NCI-H460 (cell line): ENCODE measurements at places on chromosomes 5 and 9. TPM values are rescaled to one million over a fixed set of nuclear protein-coding genes. Genes with fewer than 3 reads are reported as not detected.

GRCh38 chr9:396396-396795, 181.7 kb downstream of the DOCK8 start:
- no peak for DNase-seq

DNA sequence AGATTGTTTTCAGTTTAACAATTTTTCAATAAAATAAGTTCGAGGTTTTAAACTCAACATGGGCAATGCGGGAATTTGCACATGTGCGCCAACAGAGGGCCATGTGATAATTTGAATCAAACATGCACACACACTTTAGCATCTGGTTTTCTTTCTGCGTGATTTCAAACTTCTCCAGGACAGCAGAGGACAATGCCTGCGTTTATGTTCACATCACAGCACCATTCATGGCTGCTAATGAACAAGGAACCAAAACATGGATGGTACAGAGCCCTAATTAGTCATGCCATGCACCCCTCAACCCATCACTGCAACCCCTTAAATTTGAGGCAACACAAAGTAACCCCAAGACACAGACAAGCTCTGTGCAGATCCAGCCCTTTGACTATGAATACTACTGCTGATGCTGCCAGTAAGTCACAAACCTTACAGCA, 2.8 kb downstream of the SHC3 start:
- no peak for DNase-seq

GRCh38 chr5:7066471-7067235, 329.3 kb upstream of the ADCY2 start:
- no peak for DNase-seq

DNA sequence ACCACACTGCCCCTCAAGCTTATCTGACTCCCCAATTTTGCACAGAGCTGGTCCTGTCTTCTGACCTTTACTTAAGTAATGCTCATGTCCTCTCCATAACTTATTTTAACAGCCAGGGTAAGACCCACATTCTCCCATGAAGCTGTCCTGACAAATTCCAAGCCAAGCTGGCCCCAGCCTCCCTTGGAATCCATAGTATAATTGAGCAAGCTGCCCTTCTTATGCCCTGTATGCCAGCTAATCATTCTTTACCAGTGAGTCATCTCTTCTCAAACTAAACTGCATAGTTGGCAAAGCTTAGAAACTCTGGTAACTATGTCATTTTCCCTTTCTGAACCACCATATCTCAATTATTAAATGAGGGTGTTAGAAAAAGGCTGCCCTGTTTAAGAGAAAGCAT, 92.4 kb downstream of the NFIB start:
- peak; percentile 65 for DNase-seq

- no peak for DNase-seq
Measured at GRCh38 chr9:131715906-131716305, 24.0 kb downstream of the RAPGEF1 start.

GRCh38 chr9:136665704-136666371, 3.1 kb downstream of the EGFL7 start:
- peak; percentile 22 for DNase-seq

DNA sequence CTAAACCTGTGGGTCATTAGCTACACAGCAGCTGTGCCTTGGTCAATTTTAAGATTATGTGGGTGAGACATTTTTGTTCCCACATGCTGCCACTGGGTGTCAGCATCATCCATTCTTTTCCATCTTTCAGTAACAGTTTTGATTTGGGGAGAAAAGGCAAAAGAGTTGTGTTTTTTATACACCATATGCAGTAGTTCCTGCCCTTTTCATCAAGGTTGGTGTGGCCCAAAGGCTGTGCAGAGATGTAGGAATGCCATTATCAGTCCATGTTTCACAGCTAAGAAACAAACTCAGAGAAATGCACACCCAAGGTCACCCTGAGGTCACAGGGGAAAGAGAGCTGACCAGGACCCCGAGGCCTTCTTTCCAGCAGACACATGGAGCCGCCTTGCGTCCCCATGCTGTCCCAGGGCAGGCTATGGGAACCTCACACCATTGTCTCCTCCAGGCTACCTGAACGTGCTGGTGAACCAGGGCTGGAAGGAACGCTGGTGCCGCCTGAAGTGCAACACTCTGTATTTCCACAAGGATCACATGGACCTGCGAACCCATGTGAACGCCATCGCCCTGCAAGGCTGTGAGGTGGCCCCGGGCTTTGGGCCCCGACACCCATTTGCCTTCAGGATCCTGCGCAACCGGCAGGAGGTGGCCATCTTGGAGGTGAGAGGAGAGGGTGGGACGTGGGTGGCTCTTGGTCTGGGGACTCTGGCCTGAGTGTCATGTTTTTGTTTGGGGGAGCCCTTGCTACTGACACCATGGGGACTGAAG, 27.8 kb upstream of the GRPEL2 start:
- DNase-seq = peak; percentile 48

- no peak for DNase-seq
Measured at GRCh38 chr9:22097707-22098106, 88.6 kb upstream of the CDKN2B start.

GRCh38 chr5:8829323-8830029, 716.4 kb downstream of the SEMA5A start:
- peak; percentile 89 for DNase-seq

DNA sequence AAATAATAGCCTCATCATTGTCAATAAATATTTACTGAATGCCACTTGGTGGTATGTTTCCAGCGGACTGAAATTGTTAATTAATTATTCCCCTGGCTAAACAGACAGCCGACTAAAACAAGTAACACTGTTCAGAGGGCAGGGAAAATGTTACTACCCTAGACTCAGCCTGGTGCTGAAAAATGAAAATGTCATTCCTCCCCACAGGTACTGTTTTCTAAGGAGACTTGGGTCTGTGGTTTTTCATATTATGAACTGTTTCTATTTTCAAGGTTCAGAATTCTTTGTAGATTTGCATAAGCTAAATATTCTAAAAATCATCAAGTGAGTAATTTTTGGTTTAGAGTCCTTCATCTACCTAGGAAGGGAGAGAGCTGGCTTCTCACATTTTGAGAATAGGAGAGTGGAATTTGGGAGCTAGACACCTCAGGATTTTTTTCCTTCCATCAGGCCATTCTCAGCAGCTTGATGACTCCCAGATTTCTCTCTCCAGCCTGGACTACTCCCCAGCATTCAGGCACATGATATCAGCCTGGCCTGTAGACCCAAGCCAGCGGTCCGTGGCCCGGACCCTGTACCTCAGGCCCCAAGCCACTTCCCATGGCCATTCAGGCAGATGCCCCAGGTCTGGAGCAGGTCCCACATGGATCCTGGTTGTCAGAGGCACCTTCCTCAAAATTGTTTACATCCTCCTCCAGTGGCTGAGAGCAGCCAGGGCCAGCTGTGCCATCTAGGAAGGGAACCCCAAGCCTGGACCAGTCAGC, 24.4 kb downstream of the BHMT start:
- no peak for DNase-seq

- no peak for DNase-seq
Measured at GRCh38 chr5:133426264-133426663, 186.1 kb downstream of the FSTL4 start.

DNA sequence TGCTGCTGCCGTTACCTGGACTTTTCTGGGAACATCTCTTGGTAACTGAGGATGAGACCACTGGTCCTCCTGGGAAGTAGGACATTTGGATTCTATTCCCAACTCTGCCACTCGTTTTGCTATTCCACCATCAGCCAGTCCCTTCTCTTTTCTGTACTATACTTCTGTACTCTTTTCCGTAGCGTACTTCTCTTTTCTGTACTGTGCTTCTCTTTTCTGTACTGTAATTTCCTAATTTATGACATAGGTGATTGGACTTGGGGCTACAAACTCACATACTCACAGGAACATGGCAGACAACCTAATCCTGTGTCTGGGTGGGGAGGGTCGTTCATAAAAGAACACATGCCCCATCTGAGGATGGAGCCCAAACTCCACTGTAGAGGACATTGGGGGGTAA, 335.3 kb upstream of the PANK3 start:
- DNase-seq = no peak

- no peak for DNase-seq
Measured at GRCh38 chr5:66697796-66698564, 101.8 kb downstream of the MAST4 start.

GRCh38 chr9:26170190-26170589, 491.9 kb upstream of the TUSC1 start:
- no peak for DNase-seq

DNA sequence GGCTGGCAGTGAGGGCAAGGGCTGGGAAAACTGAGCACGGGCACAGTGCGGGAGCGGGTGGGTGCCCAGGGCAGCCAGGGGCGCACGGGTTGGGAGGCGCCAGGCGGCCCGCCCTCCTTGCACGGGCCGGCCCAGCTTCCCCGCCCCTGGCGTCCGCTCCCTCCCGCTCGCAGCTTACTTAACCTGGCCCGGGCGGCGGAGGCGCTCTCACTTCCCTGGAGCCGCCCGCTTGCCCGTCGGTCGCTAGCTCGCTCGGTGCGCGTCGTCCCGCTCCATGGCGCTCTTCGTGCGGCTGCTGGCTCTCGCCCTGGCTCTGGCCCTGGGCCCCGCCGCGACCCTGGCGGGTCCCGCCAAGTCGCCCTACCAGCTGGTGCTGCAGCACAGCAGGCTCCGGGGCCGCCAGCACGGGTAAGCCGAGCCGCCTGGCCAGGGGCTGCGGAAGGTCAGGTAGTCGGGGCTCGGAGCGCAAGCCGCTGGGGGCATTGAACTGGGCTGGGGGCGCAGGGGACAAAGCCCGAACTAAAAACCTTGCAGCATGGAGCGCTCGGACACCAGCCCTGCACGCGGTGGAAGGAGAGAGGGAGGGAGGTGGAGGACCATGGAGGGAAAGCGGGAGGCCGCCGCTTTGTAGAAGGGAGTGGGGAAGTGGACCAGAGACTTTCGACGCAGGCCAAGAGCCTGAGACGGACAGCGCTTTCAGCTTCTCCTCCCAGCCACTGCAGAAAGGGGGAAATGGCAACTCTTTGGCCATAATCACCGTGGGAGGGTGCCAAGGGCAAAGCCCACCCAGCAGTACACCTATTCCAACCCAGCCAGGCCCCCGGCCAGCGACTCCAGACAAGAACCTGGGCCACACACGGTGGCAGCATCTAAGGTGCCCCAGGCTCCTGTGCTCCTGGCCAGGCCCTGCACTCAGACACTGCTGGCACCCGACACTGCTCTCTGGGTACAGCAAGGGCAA, at the start of gene TGFBI:
TGFBI (plus strand) TSS at position 207 of the 961 bp plus-strand sequence; CDS start at position 275, 68 bp downstream.
- peak; percentile 73 for DNase-seq

DNA sequence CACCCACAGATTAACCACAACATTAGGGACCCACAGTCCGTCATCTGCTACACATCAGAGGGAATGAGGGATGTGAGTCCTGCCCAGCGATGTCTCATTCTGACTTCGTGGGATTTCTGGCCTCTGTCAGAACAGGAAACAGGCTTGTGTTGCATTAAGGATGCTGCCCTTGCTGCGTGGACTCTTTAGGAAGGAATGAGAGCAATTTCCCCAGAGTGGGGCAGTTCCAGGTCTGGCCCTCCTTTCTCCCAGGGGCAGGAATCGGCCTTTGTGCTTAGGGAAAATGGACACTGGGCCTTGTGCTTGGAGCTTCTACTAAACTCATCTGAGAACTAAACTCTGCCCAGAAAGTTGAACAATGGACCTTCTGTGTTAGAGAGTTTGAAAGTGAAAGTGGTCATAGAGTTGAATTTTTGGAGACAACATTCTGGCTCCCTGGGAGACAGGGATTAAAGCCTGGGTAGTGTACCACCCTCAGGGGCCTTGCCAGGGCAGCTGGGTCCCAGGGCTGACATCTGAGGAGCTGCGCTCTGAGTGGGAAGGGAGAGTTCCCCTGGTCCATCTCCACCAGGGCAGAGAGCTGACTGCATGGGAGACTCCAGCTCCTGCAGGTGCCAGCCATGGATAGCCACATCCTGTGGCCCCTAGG, 37.8 kb upstream of the S1PR3 start:
- no peak for DNase-seq

GRCh38 chr9:114487607-114488300, 17.5 kb downstream of the WHRN start:
- peak; percentile 86 for DNase-seq

DNA sequence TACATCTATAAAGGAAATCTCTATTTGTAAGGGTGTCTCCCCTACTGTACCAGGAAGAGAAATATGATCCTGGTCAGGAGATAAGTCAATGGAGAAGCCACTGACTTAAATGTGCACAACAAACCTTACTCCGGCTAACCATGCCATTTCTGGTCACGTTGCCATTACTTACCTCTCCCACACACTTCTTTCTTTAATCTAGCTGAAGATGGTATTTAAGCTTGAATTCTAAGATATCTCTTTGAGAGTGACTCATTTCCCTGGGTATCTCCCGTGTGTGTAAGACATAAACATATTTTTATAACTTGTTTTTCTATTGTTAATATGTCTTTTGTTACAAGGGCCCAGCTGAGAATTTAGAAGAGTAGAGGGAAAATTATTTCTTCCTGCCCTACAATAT, 296.6 kb downstream of the SEMA5A start:
- no peak for DNase-seq

GRCh38 chr9:134669399-134669955, 27.9 kb downstream of the COL5A1 start:
- DNase-seq = no peak

GRCh38 chr9:79774356-79774755, 202.6 kb downstream of the TLE4 start:
- DNase-seq = no peak

- no peak for DNase-seq
Measured at GRCh38 chr5:100797861-100798260, 105.2 kb downstream of the ST8SIA4 start.

DNA sequence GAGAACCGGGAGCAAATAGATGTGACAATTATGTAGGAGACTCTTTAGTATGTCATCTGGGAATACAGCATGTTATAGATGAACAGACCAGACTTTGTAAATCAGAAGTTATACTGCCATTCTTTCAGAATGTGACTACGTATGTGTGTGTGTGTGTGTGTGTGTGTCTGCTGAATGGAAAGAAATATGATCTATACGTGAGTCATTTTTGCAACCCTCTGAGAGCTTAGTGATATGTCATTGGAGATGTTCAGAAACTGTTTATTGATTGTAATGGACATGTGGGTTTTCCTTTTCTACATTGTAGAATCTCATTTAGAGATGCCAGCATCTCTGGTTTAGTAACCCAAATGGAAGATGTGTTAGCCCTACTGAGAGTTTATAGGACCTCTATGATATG, 731.5 kb downstream of the TLE1 start:
- DNase-seq = no peak

- DNase-seq = no peak
Measured at GRCh38 chr5:1826235-1826980, 25.2 kb downstream of the NDUFS6 start.

- no peak for DNase-seq
Measured at GRCh38 chr9:107363516-107364152, 80.6 kb downstream of the RAD23B start.

- DNase-seq = no peak
Measured at GRCh38 chr9:125497906-125498305, 209.1 kb downstream of the MAPKAP1 start.

The ADGRD2 gene
- not detected in 2 replicates for total RNA-seq

The PIP5K1B gene
- 3.4 and 3.5 TPM in 2 replicates for total RNA-seq

The SLC36A2 gene
- not detected in 2 replicates for total RNA-seq

The FRMD3 gene
- total RNA-seq = 2.7 TPM in 2 replicates

The NUTM2G gene
- total RNA-seq = not detected in 2 replicates

The DBN1 gene
- total RNA-seq = 53.1 and 59.3 TPM in 2 replicates

The CLIC3 gene
- 0.17 TPM in 1 of 2 replicates, not detected in the other for total RNA-seq

The WNT8A gene
- not detected in 2 replicates for total RNA-seq

The CDC14B gene
- 16.0 and 17.2 TPM in 2 replicates for total RNA-seq

The LRRC70 gene
- 0.54 and 0.75 TPM in 2 replicates for total RNA-seq

The TXNDC8 gene
- not detected in 2 replicates for total RNA-seq

The CD74 gene
- not detected in 2 replicates for total RNA-seq

The ADAMTS19 gene
- total RNA-seq = not detected in 2 replicates

The MAP1B gene
- 63.7 and 69.9 TPM in 2 replicates for total RNA-seq

The IFNB1 gene
- total RNA-seq = not detected in 2 replicates

The UAP1L1 gene
- total RNA-seq = 3.6 and 4.0 TPM in 2 replicates

The KCNN2 gene
- total RNA-seq = 0.23 TPM in 1 of 2 replicates, not detected in the other

The ISCA1 gene
- total RNA-seq = 79.1 and 83.8 TPM in 2 replicates

The KCNV2 gene
- not detected in 2 replicates for total RNA-seq

The PAEP gene
- 2.9 and 3.7 TPM in 2 replicates for total RNA-seq
